ENCODE measurements at places on chromosomes 4 and X.
A peak's percentile ranks its signal among the peaks of the same experiment; 100 is the strongest.

- no peak for DNase-seq
Measured at GRCh38 chrX:46841346-46841745, 4.5 kb downstream of the RP2 start.

- DNase-seq, result peak; percentile 63
Measured at GRCh38 chr4:16075061-16075460, 8.8 kb downstream of the PROM1 start.

GRCh38 chr4:152106113-152106763 lies 345.4 kb upstream of the GATB start:
- DNase-seq, result peak; percentile 86

- DNase-seq, result no peak
Measured at GRCh38 chr4:70704931-70705182, 16.5 kb downstream of the UTP3 start.

- peak; percentile 80 for DNase-seq
Measured at GRCh38 chr4:81963763-81964020, 410.1 kb downstream of the HNRNPD start.

DNA sequence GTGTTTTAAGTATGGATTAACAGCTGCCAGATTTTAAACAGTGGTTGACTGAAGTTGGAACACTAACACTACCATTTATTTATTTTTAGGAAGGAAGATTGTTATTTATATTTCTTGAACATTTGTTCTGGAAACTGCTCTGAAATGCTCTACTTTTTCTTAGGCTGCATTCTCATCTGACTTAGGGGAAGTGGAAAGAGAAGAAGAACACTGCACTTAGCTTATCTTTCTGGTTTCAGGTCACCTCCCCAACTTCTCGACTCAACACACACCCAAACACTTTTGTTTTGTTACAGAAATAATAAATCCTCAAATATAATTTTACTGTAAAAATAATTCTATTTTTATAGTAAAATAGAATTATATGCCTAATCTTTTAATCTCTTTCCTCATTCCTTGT lies 18.6 kb downstream of the BLTP1 start:
- DNase-seq, result no peak

DNA sequence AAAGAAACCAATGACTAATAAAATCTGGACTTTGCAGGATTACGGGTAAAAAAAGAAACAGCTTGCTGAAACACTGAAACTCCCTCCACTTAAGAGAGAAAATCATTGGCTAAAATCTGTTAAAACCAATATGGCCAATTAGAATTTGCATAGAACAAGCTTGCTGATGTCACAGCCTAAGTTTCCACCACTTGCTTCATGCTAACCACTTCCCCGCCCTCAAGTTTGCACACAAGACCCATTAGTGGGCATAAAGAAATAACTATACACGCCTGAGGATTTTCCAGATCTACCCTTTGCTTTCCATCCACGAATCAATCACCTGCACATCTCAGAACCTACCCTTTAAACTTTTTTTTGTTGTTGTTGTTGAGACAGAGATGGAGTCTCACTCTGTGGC lies 42.7 kb upstream of the PHEX start:
- no peak for DNase-seq

- no peak for DNase-seq
Measured at GRCh38 chr4:163764569-163764968, 270.1 kb downstream of the TMA16 start.

GRCh38 chr4:2810388-2810787 lies 17.5 kb downstream of the SH3BP2 start:
- no peak for DNase-seq

Measured in mesendoderm (in vitro differentiated cells).